ENCODE measurements at places on chromosomes 11 and 22. TPM values are rescaled to one million over a fixed set of nuclear protein-coding genes. Genes with fewer than 3 reads are reported as not detected.

DNA sequence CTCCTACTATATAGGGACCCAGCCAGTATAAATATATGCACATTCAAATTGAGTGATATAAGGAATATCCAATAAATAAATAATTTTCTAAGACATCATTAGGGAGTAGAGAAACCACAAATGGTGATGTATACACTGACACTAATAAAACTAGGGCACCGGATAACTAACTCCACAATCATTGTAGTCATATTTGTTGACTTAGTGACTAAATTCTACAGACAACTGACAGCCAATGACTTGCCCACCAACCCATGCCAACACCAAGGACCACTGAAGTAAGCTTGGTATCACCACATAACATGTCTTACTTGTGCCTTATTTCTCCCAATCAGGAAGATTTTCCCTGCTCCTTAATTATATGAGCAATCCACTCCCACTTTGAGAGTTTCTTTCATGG, 139.6 kb upstream of the TRPC6 start:
- no peak for DNase-seq

- DNase-seq: no peak
These were observed 2.1 kb downstream of the LYVE1 start for GRCh38 chr11:10566257-10566957.

OR56A1 gene
- not detected for total RNA-seq

DNA sequence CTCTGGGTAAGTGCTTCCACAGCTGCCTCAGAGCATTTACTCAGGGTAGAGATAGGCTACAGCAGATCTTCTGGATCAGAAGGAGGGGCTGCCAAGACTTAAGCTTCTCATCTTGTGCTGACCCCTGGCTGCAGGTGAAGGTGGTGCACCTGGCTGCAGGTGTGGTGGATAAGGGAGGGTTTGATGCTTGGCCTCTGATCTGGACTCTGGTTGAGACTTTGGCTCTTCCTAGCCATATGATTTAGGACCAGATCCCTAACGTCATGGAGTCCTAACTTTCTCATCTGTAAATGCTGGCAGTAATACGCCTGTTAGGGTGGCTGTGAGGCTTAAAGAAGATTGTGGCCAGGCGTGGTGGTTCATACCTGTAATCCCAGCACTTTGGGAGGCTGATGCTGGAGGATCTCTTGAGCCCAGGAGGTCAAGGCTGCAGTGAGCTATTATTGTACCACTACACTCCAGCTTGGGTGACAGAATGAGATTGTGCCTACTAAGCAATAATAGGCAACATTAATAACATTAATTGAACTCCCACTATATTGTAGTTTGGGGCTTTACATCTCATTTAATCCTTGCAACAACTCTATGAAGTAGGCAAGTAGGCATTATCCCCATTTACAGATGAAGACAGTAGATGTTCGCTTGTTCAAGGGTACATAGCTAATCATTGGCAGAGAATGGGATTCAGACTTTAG, 10.7 kb downstream of the DTX4 start:
- DNase-seq: no peak

GRCh38 chr11:14742849-14743559, 99.4 kb downstream of the PDE3B start:
- DNase-seq: no peak

- DNase-seq: no peak
These were observed 216.9 kb downstream of the CADM1 start for GRCh38 chr11:115287266-115287665.

GRCh38 chr11:64226507-64227051, 505 bp downstream of the NUDT22 start:
- peak; percentile 57 for DNase-seq

SCUBE2 gene
- total RNA-seq: not detected

DNA sequence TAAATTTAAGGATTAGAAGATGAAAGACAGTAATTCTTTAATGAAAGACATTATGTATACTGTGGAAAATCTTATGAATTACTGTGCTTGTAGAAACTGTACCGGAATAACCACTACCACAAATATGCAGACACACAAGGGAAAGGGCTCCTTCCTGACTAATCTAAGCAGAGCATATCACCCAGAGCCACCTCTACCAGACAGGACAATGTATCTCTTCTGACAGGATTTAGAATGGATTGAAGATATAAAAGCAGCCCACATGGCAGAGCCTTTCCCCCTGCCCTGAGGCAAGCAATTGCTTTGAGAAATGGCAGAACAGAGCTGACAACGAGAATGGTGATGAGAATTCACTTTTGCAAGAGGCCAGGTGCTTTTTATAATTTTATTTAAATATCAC, 144.1 kb downstream of the NOX4 start:
- no peak for DNase-seq

DNA sequence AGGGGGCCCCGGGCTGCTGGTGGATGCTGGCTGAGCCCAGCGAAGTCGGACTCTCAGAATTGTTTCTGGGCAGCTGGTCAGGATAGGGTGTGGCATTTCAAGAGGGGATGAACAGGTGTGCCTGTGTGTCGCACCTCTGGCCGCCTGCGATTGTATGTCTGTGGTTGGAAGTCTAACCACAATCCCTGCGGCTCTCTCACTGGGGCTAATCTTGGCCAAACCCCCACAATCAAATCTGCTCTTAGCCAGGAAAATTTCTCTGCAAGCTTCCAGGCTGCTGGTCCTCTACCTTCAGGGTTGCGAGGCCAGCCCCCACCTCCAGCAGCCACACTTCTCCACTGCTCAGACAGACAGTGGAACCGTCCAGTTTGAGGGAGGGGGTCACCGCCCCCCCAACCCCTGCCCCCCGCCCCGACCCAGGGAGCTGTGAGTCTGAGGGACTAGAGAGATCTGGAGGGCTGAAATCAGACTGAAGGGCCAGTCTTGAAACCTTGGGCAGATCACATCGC, 953 bp downstream of the ATG16L2 start:
- no peak for DNase-seq

ANO9 gene
- 33.1 TPM for total RNA-seq

GRCh38 chr11:119107538-119108145, 498 bp downstream of the C2CD2L start:
- DNase-seq: no peak

- DNase-seq: no peak
These were observed 56.8 kb upstream of the SHANK2 start for GRCh38 chr11:71309181-71309580.

- DNase-seq: no peak
These were observed 2.9 kb downstream of the QSER1 start for GRCh38 chr11:32895471-32895870.

- DNase-seq: no peak
These were observed 7.9 kb downstream of the PACS1 start for GRCh38 chr11:66077927-66078326.

DNA sequence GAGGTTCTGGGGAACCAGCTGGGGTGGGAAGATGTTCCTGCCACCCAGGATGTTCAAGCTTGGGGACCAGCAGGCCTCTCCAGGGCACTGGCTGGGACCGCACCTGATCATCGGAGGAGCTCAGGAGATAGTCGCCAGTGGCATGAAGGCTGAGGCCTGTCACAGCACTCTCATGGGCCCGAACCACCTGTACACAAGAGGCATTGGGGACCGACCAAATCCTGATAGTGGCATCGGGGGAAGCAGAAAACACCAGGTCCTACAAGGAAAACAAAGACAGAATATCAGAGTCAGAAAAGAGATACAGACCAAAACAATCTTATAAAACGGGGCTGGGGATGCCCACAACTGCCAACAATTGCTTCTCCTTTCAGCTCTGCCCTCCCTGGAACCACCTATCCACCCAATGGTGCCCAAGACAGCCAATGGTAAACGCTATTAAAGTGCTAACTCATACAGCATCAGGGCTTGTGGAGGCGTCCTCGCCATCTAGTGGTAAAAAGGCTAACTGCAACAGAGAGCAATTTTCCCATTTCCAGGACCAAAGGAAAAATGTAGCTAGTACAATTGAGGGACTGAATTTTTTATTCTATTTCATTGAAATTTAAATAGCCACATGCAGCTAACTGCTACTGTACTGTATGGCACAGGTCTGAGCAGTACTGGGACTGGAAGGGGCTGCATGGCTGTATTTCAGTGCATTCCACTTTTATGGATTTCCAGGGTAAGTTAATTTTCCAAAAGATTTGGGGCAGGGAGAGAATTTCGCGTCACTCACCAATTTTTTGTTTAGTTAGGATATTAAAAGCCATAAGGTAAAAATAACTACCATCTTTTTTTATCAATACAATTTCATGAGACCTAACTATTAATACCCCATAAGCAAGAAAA, 7.1 kb downstream of the PRPF19 start:
- no peak for DNase-seq

- DNase-seq: no peak
These were observed 229.9 kb upstream of the SYN3 start for GRCh38 chr22:33288078-33288477.

GRCh38 chr11:16880184-16880801, 133.9 kb downstream of the PLEKHA7 start:
- no peak for DNase-seq

DNA sequence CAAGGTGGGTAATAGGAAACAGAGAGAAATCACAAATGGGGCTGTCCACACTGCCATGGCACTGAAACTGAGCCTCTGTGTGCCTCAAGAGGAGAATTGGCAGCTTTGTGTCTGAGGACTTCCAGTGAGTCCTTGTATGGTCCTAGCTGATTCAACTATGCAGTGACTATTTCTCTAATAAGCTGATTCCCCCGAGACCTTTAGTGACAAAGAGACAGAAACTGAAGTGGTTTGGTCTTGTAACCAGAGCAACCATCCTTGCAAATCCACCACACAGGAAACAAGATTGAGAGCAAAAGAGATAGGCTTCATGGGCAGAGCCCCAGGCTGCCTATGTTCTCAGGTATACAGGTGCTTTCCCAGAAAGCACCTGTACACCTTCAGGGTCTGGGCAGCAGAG, 1038.5 kb downstream of the NTM start:
- DNase-seq: no peak

ASPHD2 gene
- total RNA-seq: 23.5 TPM

OR5M3 gene
- total RNA-seq: not detected

GRCh38 chr11:95913830-95914615, 9.9 kb downstream of the MTMR2 start:
- DNase-seq: no peak

GRCh38 chr11:117384045-117384444, 56.4 kb downstream of the CEP164 start:
- DNase-seq: no peak

TSGA10IP gene
- not detected for total RNA-seq

All from activated T-helper 1 cell treated with anti-CD3 and anti-CD28 coated beads, Interleukin-12 subunit alpha, Interleukin-12 subunit beta, Interleukin-2, Interleukin-4 antibody, amounts not matched to agents 30 ng/mL and 10 ng/mL and 1 ng/mL, durations not matched to agents 14 hours and 24 hours and 36 hours (primary cell).